Stimulated activated CD4-positive, alpha-beta T cell treated with anti-CD3 and anti-CD28 coated beads, TNF-alpha, amount 100 ng/mL, for 24 hours (primary cell): ENCODE measurements at places on chromosomes 7 and 10.

DNA sequence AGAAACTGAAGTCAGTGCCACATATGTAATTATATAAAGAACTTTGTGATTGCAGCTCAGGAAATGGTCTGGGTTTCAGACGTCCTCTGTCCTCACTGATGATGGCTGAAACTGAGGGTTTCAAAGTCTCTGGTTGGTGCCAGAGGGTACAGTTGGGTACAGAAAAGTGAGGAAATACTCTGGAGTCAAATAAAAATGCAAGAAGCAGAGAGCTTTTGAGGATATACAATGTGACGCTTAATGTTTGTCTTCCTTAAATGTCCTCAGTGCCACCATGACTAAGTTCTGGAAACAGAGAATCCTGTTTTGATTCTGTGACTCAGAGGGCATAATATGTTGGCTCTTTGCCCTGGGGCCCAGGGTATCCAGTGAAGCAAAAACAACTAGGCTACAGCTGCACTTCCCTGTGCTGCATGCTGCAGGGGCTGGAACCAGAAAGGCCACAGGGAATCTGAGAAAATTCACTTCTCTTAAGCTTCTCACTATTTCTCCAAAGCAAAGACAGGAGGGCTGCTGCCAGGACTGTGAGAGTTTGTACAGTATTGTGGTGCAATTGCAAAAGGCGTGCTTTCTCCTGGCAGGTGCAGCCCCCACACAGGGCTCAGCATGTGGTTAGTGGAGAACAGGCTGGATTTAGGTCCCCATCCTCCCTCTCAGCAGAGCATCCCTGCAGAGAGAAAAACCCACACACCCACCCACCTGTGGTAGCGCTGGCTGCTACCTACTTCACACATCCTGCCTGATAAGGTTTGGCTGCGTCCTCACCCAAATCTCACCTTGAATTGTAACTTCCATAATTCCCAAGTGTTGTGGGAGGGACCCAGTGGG is 169.5 kb upstream of the SVIL start:
- DNase-seq, result no peak

GRCh38 chr7:25726781-25727311 is 425.2 kb upstream of the NFE2L3 start:
- DNase-seq, result no peak

DNA sequence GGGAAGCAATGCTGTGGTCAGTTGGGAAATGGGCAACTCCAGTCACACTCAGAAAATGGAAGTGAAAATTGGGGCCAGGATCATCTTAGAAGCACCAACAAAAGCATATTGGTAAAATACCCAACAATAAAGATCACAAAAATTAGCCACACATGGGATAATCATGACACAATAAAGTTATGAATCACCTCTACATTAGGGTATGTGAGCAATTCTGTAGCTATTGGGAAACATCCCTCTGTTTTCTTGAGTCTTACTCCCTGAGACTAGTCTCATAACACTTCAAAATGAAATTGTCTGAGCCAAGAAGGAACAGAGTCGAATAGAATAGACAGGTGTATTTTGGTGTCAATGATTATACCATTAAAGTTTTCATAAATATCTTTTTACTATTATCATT is 178.3 kb downstream of the DYNC1I1 start:
- no peak for DNase-seq

DNA sequence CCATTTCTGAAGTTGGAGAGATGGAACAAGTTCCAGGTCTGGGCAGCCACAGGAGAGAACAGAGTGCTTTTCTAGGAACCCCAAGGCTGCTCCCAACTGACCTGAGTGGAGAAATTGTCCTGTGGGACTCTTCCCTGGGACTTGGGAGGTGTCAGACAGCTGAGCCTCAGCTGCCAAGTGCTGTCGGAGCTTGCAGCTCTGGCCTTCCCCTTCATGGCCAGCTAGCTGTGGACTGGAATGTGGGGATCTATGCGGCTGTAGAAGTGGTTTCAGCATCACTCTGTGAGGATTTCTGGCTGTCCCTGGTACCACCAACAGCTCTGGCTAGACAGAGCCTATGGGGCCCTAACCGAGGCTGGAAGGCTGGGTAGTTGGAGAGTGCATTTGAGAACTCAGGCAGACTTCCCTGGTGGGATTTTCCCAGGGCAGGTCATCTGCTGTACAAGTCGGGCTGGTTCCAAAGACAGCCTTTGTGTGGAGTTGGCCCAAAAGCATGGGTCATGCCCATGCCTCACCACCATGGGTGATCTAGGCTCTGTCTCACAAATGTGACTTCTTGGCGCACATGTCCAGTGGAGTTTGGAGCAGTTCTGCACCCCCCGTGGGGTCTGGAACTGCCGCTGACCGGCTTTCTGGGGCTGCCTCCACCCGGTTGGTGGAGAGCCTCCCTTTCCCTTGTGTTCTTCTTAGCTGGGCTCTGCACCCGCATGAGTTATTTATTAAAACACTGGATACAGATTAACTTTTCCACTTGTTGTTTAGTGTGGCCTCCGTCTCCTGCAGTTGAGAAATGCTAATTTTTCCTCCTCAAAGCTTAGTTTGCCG is 10.9 kb downstream of the SUFU start:
- DNase-seq, result no peak

- no peak for DNase-seq
Observed at GRCh38 chr10:89134963-89135362, 72.2 kb downstream of the CH25H start.

GRCh38 chr7:30831227-30831626 is 60.0 kb downstream of the MINDY4 start:
- DNase-seq, result no peak
